Esophagus muscularis mucosa (tissue), 4 donors: ENCODE measurements at places on chromosomes 11 and 22.

DNA sequence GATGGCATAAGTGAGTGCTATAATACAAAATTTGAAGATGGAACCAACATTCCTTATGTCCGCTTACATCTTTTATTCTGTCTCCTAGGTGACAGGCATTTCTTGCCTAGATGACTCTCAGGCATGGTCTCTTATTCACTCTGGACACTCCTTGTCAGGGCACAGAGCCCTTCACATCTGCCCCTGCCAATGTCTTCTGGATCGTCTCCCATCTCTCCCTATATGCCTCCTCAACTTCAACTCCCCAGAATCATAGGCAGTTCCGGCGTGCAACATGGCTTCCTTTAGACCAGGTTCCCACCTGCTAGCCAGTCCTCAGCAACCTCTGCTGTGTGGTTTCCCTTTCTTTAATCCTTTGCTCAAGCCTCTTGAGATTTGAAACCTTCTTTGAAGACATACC, 300.9 kb downstream of the TENM4 start:
- DNase-seq, result no peak

- no peak for DNase-seq
These were observed 16.1 kb upstream of the NECTIN1 start for GRCh38 chr11:119745112-119745511.

GRCh38 chr11:117663414-117663813, 133.6 kb downstream of the DSCAML1 start:
- no peak for DNase-seq

DNA sequence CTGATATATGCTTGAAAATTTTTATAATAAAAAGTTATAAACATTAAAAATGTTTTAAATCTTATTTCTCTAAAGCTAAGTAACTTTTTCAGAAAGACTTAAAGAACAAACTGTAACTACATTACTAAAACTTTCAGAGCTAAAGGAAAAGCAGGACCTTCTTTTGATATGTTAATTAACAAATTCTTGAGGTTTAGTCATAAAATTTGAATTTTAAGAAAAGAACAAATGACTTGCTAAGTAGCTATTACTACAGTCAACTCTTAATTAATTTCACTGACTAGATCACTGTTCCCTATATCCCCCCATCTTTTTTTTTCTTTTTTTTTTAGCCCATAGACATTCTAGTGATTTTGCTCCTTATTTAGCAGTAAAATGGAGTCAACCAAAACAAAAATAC, 344.4 kb downstream of the LRRC4C start:
- no peak for DNase-seq

DNA sequence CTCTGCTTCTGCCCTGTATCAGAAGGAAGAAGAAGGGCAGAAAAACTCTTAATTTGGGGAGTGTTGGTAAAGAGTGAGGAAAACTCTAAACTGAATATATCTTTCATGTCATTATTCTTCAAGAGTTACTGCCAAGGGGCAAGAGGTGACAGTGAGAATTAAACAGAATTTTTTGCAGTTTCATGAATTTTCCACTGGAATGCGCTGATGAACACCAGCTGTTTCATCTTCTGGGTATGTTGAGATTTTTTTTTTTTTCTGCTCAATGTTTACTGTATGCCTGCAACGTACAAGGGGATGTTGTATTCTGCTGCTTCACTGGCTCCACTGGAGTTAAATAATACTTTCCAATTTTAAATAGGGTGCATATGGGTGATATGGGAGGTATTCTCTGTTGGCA, 117.8 kb downstream of the FAM76B start:
- DNase-seq, result no peak
